ENCODE measurements at places on chromosomes 2 and 18. TPM values are rescaled to one million over a fixed set of nuclear protein-coding genes. Genes with fewer than 3 reads are reported as not detected.

Gene LAMA1
- 18.3 TPM for total RNA-seq

Gene ALLC
- total RNA-seq: not detected

Gene TCF23
- total RNA-seq: not detected

Gene DHRS9
- not detected for total RNA-seq

Gene MRO
- total RNA-seq: 0.18 TPM

Gene MBD1
- total RNA-seq: 62.8 TPM

DNA sequence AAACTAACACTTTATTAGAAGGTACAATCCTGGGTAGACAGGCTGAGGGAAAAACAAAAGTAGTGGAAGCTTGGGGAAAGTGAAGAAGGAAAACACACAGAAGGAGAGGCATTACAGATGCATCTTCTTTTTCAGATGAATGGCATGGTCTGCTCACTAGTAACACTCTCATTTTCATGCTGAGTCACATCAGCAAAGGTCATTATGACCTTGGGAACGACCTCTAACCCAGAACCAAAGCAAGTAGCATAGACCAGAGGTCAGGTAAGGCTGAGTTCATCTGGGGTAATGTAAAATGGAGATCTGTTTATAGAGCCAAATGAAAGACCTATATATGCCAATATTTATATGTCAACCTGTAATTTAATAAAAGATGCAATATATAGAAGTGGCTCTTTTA is 294.4 kb upstream of the LRRTM4 start:
- no peak for DNase-seq

- DNase-seq: no peak
Observed at GRCh38 chr2:238238766-238239542, 884 bp downstream of the HES6 start.

- DNase-seq: peak; percentile 80
Observed at GRCh38 chr2:107001964-107002696, 116.2 kb upstream of the ST6GAL2 start.

DNA sequence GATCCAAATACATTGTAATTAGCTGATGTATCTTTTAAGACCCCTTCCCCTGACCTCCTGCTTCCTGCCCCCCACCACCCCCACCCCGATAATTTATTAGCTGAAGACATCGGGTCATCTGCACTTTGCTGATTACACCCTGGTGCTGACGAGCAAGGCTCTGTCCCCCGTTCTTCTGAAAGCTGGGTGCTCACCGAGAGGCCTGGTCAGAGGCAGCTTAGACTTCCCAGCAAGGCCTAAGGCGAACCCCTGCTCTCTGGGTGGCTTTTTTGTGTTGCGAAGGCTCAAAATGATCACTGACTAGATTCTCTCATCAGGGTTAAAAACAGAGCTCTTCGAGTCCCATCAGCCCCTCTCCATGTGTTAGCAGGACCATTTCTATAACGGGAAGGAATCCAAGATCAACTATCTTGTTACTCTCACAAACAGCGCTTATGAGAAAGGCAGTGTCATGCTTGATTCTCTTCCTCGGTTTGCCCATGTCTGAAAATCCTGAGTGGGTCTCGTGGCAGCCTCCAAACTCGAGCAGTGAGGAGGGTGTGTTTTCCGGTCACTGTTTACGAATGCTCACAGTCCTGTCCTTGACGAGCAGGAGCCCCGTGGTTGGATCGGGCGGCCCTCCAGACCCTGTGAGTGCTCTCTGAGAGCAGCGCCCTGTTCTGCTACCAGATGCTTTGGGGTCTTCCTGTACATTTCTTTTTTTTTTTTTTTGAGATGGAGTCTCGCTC is 201.6 kb downstream of the HDAC4 start:
- DNase-seq: no peak

DNA sequence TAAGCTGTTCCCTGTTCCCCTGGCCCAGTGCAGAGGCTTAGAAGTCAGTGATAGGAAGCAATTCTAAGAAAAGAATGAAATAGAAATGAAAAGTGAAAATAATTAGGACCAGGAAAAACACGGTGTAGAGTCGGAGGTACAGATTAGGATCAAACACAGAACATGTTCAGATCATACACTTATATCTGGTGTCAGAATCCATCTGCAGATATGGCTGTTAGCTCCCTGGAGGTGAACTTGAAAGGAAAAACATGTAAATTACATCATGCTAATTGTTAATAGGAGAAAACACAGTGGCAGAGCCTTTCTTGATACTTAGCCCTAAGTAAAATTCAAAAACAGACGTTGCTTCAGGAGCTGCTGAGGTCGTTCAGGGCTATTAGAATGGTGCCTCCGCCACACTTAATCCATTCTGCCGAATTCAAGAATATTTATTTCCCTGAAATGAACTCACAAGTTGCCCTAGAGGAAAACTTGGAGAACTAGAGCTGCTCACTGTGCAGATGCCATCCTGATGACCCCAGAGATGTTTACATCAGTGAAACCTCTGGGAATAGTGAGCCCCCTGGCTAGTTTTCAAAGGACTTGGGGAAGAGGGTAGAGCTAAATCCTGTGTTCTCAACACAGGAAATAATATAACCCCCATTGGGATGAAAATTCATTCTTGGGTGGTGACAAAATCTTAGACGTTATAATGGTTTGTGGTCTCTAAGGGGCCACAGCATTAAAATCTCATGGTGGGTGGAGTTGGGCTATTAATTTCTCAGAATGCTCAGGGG is 27.5 kb downstream of the LPIN1 start:
- no peak for DNase-seq

DNA sequence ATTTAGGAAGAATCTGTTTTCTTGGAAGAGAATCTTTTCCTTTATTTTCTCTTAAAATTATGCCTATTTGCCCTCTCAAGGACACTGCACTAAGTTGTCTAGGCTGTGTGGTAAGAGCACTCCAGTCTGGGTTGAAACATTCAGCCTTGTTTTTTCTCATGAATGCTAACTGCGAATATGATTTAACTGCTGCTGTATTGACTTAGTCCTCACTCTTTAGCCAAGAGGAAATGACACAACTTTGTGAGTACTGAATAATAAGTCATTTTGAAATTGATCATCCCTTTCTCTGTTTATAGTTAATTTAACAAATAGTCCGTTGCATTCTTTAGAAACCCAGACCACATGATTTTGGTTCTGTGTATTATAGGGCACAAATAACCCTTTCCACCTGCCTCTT is 4.5 kb upstream of the RND3 start:
- peak; percentile 65 for DNase-seq

DNA sequence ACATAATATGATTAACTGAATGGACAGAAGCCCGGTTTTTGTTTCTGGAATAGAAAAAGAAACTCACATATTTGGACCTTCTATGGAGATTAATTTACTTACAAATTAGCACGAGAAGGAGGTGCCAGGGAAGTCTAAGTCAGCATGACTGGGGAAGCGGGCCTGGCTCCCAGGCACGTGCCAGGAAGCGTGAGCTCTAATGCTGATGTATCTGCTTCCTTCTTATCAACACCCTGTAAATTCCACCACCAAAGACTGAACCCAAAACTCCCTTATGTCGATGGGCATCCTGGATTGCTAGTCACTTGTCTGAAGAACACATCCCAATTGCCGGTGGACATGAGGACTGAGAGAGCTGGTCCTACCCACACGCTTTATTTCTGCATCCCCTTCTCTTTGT is 134.5 kb downstream of the GALNT14 start:
- DNase-seq: no peak

DNA sequence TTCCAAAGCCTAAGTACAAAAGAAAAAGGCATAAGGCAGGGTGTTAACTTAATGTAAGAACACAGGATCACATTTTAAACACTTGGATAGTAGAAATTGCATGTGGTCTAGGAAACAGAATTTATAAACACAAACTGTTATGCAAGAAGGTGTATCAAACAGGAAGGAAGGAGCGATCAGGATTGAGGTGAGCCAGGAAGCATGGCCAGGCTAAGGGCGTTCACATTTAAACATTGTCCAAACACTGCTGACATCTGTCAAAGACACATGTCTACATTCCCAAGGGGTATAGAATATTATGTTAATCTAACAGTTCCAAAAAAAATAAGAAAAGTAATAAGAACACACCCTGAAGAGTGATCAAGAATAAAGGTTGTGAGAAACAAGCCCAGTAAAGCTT is 71.3 kb downstream of the CCDC141 start:
- DNase-seq: no peak

DNA sequence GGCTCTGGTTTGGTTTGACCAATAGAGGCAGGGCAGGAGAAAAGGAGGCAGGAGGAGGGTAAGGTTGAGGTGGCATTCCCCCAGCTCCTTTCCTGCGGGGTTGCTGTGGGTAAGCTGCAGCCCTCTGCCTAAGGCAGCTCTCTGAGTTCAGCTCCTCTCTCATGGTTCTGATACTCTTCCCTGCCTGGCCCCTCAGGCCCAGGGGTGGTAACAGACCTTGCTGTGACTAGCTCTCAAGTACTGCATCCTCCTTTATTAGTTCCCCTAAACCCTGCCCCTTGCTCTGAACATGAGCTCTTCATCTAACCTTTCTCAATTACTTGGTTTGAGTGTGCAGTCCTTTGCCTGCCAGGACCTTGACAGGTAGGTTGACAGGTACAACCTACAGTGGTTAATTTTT is 205.5 kb downstream of the SLC4A3 start:
- DNase-seq: no peak

DNA sequence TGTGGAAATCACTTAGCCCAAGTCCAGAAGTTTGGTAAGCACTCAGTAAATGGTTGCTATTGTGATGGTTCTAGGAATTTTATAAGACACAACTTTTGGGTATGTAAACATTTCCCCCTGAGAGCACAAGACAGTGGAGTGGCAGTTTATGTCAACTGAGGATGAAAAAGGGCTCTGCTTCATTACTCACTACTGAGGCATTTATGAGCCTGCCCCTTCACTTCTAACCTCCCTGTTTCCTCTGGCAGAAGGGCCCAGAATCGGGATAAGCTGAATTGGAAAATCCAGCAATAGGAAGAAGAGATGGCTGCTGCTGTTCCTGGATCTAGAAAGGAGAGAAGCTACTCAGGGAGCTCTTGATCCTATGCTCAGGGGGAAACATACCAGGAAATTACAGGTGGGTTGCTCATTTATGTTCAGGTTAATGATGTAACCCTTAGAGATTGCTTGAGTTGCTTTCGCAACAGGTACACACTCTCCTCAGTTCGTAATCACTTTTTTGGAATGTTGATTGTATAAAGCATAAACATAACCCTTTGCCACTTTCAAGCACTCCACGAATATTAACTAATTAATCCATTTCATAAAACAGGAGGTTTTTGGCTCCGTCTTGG is 46.3 kb downstream of the ADCYAP1 start:
- DNase-seq: no peak

- no peak for DNase-seq
Observed at GRCh38 chr2:169734169-169734847, 676 bp downstream of the KLHL23 start.

DNA sequence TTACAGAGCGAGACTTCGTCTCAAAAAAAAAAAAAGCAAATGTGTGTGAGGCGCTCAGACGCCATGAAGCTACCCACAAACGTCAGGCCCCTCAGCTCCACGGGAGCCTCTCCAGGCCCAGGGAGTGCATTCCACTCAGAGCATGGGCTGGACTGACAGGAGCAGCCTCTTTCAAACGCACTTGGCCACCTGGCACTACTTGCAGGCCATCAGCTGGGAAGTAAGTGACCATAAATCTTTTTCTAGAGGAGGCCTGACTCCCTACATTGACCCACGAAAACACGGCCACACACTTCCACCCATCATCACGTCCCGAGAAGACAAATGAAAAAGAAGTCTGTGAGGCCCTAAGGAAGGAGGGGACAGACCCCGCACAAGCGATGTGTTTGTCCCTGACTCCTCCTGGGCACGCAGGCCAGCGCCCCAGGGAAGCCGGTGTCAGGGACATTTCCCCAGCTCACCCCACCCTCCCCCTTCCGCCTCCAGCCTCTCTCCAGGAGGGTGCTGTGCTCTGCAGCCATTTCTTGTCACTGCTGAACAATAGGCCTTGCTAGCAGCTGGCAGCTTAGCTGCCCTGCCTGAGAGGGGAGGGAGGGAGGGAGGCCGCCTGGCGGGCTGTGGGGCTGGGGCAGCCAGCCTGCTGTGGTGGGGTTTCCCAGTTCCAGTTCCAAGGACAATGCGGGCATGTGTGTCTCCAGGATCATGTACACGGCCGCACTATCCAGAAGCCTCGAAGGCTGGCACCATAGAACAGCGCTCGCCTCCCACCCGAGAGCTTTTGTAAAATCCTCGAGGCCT is 26.6 kb downstream of the SERTAD2 start:
- DNase-seq: no peak

GRCh38 chr2:185012643-185013042 is 414.3 kb downstream of the ZNF804A start:
- DNase-seq: peak; percentile 8

- DNase-seq: peak; percentile 26
Observed at GRCh38 chr2:209525331-209525730, 101.5 kb downstream of the MAP2 start.

DNA sequence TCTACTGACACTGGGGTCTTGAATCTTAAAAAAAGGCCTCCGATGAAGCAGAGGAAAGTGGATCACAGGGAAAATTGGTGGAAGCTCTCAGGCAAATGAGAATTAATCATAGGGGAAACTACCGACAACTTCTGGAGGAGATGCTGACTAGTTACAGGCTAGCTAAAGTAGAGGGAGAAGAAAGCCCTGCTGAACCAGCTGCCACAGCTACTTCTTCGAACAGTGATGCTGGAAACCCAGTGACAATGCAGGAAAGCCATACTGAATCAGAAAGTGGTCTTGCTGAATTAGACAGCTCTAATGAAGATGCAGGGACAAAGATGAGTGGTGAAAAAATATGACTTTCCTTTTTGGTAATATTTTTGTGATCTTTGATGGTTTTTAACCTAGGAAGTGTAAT is 44.9 kb upstream of the SLC3A1 start:
- no peak for DNase-seq

GRCh38 chr2:236261452-236261851 is 2.8 kb downstream of the ASB18 start:
- peak; percentile 20 for DNase-seq

DNA sequence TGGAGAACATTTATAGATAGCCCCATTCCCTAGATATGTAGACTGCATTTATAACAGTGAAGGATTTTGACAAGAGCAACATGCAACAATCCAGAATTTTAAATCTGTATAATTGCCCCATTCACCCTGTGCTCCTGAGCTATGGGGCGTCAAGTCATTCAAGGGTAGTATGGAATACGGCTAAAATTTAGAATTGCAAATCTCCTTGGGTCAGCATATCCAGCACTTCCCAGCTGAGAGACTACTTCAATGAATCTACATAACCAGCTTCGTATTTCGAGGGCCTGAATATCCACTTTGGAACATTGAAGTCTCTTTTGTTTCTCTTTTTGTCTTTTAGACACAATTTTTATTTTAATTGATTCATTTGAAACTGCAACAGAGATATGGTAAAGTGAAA is 28.4 kb upstream of the ACVR1C start:
- no peak for DNase-seq

- peak; percentile 97 for DNase-seq
Observed at GRCh38 chr2:102258386-102259074, 52.8 kb upstream of the IL1RL1 start.

DNA sequence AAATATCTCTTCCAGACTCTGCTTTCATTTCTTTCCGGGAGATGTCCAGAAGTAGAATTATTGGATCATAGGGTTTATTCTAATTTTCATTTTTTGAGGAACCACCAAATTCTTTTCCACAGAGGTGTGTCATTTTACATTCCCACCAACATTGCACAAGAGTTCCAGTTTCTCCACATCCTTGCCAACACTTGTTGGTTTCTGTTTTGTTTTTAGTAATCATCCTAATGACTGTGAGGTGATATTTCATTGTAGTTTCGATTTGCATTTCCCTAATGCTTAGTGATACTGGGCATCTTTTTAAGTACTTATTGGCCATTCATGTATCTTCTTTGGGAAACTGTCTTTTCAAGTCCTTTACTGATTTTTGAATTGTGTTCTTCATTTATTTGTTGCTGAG is 513.1 kb downstream of the PARD3B start:
- no peak for DNase-seq
